ENCODE measurements at places on chromosomes 5 and 9. TPM values are rescaled to one million over a fixed set of nuclear protein-coding genes. Genes with fewer than 3 reads are reported as not detected.
A peak's percentile ranks its signal among the peaks of the same experiment; 100 is the strongest.

DNA sequence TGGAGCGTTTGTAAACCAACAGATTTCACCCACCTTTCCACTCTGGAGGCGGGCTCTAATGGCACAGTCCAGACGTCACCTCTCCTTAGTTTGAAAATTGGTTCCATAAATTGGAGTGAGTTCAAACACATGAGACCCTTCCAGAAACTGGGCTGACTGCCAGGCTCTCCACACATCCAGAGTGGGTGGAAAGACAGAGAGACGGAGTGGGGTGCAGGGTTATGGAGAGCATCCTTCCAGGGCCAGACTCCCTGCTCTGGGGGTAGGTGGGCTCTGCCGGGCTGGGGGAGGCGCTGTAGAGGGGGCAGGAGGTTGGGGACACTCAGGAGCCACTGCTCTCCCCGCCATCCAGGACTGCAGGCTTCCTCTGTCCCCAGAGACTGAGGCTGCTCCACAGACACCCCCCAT lies 104.7 kb upstream of the PHYKPL start:
- DNase-seq = peak; percentile 33

GRCh38 chr5:153613672-153614071 lies 123.2 kb downstream of the GRIA1 start:
- no peak for DNase-seq

Gene ERCC8
- total RNA-seq = 30.4 TPM

Gene GABRA6
- total RNA-seq = not detected

DNA sequence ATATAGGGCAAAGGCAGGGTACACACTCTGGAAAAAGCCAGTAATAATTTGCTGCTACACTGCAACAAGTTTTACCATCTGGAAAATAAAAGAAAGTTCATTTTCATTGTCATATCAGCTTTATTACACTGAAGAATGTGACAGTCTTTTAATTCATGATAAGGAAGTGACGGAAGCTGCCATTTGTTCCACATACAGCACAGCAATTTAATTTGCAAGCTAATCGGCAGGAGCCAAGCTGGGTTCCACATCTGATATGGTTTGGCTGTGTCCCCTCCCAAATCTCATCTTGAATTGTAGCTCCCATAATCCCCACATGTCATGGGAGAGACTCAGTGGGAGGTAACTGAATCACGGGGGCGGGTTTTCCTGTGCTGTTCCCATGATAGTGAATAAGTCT lies 16.5 kb downstream of the PRELID2 start:
- DNase-seq = no peak

Gene STPG3
- not detected for total RNA-seq

Gene FGFR4
- 1.1 TPM for total RNA-seq

Gene CHMP5
- 105 TPM for total RNA-seq

DNA sequence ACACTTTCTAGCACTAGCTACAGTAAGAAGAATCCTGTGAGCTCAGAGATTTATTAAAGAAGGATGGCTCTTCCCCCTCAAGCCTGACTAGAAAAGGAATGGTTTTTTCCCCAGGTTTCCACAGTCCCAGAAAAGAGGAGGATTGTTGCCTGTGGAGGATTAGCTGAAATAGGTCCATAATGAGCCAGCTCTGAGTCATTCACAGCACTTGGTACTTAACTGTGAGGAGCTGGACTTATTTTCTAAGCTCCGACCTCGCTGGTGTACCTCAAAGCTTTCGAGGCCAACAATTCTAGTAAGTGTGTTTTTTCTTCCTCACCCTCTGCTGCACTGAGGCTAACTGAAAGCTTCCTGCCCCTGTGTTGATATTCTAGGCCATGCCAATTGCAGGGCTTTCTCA lies 222.5 kb upstream of the IL12B start:
- DNase-seq = no peak

Gene ZNF354C
- 27.2 TPM for total RNA-seq

Gene TSSK1B
- 0.10 TPM for total RNA-seq

- DNase-seq = no peak
Measured at GRCh38 chr9:89781838-89782540, 177.2 kb downstream of the GADD45G start.

Gene CCL21
- not detected for total RNA-seq

Gene DNAJB5
- 16.9 TPM for total RNA-seq

DNA sequence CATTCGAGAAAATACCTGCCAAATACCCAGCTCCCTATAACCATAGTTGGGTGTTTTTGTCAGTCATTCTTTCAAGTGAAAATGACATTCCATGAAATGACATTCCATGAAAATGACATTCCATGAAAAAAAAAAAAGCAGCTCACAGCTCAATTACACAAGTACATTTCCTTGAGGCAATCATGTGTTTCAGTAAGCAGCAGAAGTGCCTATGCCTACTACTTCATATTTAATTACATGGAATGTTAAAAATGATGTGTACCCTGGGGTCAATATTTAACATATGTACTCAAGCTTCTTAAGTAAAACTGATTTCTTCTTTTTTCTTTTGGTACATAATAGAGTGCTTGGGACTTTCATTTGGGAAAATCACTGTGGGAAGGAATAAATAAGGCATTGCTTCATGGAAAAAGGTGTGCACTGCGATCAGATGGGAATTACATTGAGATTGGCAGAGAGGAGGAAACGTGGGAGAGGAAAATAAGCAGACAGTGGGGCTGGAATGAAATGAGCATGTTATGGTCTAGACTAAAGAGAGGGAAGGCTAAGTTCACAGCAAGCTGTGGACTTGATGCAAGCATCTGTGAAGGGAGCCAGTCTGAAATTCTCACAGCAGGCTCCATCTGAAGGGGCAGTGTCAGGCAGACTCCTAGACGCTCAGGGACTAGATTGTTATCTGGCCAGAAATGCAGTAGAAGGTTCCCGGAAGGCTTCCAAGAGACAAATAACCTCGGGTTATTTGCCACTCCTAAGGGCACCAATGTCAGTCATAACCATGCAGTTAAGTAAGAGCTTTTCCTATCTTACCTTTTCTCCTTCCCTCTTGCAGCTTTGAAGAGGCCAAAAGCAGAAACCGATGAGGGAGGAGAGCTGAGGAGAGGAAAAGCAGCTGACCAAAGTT lies 15.2 kb upstream of the SPATA9 start:
- no peak for DNase-seq

- DNase-seq = no peak
Measured at GRCh38 chr5:72234265-72234700, 85.8 kb downstream of the MRPS27 start.

- no peak for DNase-seq
Measured at GRCh38 chr9:34346873-34347799, 17.8 kb downstream of the NUDT2 start.

DNA sequence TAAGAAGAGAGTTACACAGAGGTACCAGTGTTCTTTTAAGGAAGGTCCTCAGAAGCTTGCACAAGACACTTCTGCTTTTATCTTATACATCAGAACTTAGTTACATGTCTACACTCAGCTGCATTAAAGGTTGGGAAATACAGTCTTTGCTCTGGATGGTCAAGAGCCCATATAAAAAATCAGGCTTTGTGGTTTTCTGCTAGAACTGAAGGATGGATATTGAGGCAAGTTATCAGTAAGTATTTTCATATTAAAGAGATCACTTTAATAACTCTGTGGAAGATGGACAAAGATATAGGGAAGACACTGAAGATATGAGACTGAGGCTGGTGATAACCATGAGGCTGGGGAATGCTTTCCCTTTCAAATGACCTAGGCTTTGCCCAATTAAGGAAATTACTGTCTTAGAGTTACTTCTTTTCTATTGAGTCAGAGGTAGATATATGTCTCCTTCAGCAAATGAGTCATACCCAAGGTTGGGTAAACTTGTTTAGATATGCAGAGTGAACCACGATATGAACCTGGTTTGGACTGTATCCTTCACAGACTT lies 87.0 kb upstream of the TNC start:
- no peak for DNase-seq

- DNase-seq = no peak
Measured at GRCh38 chr9:77455312-77455927, 192.7 kb downstream of the GNA14 start.

DNA sequence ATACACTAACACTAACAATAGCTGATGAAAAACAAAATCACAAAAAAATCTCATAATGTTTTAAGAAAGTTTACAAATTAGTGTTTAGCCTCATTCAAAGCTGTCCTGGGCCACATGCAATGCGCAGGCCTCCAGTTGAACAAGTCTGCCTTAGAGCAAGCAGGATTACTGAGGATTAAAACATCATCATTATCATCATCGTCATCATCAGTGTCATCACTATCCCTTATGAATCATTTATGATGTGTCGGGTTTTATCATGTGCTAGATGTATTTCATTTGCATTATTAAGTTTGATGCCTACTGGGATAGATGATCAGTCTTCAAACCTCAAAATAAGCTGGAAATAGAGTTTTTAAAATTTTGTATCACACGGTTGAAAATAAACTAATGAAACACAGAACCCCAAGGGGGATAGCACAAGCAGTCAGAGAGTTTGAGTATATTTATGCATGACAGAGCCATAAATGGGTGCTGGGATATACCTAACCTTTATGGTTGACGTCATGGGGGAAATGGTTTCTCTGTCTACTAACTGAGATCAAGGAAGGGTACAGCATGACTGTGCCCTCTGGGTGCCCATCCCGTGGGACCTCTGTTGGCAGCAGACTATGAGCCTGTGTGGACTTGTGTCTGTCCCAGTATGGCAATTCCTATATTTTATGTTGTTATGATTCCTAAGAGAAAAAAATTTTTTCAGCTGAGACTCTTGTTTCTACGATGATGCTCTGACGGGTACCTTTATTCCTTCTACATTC lies 150.3 kb upstream of the ADRA1B start:
- DNase-seq = no peak

Gene PCDHGA1
- total RNA-seq = 3.0 TPM

GRCh38 chr9:92807757-92808725 lies 43.4 kb upstream of the BICD2 start:
- peak; percentile 17 for DNase-seq

GRCh38 chr9:133881671-133882381 lies 110.3 kb downstream of the VAV2 start:
- DNase-seq = no peak

GRCh38 chr9:136538599-136539426 lies 7.0 kb downstream of the NOTCH1 start:
- DNase-seq = no peak

GRCh38 chr5:125836256-125836655 lies 587.0 kb upstream of the GRAMD2B start:
- DNase-seq = no peak

Gene ATP10B
- 9.3 TPM for total RNA-seq

Measured in spinal cord (tissue), 10 donors.